SW480 (cell line): ENCODE measurements at places on chromosomes 13 and 19.

- DNase-seq = no peak
Observed at GRCh38 chr19:1959928-1960589, 19.1 kb downstream of the CSNK1G2 start.

- no peak for DNase-seq
Observed at GRCh38 chr13:114286808-114287207, 5.4 kb downstream of the UPF3A start.

GRCh38 chr19:35346193-35347052 lies 1.3 kb upstream of the FFAR1 start:
- DNase-seq = no peak

DNA sequence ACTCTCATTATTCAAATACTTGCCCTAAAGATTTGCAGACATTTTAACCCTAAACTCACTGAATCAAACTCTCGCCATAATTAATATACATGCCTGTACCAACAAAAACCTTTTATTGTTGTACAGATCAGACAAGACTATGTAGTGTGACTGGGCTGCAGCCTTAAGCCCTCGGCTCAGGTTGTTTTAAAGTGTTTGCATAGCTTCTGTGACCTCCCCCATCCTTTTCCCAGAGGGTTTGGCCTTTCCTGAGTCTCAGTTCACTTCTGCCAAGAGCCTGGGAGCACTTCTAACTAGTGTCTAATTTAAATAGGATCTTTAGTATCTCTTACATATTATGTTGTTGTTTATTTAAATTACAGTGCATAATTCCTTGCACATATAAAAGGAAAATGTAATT lies 158.2 kb downstream of the HS6ST3 start:
- DNase-seq = no peak

DNA sequence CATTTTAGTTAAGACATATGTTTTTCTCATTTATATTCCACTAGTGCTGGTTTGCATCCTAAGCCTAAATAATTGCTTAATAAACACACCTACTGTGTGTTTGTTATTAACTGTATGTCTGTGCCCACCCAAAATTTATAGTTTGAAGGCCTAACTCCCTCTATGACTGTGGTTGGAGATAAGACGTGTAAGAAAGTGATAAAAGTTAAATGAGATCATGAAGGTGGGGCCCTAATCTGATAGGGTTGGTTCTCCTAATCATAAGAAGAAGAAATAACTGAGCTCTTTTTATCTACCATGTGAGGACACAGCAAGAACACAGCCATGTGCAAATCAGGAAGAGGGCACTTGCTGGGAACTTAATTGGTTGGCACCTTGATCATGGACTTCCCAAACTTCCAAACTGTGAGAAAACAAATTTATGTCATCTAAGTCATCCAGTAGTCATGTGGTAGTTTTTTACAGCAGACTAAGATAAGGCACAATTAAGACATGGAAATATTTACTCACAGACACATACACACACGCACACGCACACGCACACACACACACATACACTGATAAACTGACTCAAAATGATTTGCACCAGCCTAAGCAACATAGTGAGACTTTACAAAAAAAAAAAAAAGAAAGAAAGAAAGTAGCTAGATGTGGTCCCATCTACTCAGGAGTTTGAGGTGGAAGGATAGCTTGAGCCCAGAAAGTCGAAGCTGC lies 662.1 kb downstream of the PCDH9 start:
- no peak for DNase-seq

GRCh38 chr13:111469916-111470506 lies 149.6 kb downstream of the TEX29 start:
- no peak for DNase-seq

DNA sequence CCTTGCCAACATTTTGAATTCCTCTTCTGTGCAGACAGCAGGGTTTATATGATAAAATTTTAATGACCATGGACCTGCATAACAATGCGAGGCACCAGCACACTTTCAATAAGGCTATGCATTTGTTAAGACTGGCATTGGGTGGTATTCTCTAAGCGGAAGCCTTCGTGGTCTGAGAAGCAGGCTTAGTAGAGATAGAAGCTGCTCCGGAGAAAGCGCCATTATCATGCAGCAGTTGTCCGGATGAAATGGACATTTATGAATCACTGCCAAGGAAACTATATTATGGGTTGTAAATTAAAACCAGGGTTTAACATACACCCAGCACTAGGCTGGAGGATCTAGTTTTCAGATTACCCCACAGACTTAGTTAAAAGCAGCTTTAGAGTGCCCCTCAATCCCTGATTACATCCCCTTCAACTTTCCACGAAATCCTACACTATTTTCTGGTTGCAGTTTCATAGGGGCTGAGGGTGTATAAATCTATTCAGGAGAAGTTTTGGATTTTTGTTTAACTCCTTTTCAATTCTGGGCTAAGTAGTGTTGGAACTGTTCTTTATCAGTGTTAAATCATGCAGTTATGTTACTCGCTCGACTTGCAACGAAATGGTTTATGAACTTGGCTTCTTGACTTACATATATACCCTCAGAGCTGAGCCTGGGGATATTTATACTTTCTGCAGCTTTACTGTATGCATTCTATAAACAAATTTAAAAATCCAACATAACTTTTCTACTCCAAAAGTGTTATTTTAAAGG lies 193.3 kb downstream of the PCDH9 start:
- no peak for DNase-seq

GRCh38 chr19:10001899-10002298 lies 8.4 kb downstream of the COL5A3 start:
- DNase-seq = peak; percentile 65

DNA sequence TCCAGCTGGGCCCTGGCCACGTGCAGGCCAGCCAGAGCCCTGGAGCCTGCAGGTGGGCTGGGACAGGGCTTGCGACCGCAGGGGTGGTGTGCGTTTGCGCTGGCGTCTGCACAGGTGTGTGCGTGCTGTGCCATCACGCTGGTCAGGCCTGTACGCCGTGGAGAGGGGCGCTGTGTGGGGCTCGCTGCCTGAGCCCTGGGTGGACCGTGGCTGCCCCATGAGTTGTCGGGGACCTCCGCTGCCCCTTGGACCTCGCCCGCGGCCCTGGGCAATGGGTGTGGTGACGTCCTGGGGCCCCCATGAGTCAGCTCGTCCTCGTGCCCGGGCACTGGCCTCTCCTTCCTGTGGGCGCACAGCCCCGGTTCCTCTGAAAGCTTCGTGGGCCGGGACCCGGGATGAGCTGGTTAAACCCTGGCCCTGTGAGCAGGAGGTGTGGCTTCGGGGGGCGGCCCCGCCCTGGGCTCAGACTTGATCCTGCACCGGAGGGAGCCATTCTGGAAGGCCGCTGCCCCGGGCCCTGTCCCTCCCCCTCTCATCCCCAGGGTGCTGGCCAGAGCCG lies 6.8 kb downstream of the CSNK1G2 start:
- peak; percentile 28 for DNase-seq

GRCh38 chr13:79935121-79935520 lies 405.8 kb downstream of the SPRY2 start:
- no peak for DNase-seq
